ENCODE measurements at places on chromosomes 6 and 20.

- no peak for DNase-seq
Measured at GRCh38 chr6:89680150-89680549, 41.6 kb upstream of the LYRM2 start.

DNA sequence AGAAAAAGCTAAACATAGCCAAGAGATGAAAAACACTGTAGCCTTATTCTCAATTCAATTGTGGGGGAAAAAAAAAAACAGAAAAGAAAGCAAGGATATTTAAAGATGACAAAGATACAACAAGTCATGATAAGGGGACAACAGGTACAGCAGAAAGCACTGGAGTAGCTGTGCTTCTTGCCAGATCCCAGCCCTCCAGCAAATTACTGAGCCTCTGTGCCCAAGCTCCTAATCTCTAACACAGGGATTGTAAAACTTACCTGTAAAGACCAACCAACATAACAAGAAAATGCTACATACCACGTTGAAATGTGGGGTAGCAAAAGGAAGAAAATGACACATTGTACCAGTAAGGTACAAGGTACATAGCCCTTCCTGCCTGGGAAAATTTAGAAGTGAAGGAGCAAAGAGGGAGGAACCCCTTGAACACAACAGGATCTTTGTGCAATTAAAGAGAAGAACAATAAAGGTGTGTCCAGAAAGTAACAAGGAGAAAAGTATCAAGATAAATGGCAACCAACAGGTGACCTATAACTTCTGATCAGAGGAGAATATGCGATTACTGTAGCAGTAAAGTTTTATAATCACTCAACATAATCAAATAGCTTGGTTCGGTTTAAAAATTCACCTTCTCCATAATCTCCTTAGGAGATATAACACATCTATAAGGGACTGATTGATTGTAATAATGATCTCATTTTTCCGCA is 30.6 kb downstream of the PREP start:
- DNase-seq, result no peak

DNA sequence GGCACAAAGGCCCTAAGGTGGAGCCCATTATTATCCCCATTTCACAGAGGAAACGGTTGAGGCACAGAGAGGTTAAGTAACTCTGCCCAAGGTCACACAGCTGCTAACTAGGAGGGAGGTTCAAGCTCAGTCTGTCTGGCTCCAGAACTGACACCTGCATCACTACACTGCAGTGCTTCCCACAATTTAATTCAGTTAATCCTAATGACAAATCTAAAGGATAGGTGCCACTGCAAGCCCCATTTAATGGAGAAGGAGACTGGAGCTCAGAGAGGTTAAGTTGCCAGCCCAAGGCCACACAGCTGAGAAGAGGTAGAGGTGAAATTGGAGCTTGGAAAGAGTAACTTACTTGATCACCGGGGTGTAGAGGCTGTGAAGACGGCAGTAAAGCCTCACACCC is 148.8 kb downstream of the PREX1 start:
- DNase-seq, result no peak

DNA sequence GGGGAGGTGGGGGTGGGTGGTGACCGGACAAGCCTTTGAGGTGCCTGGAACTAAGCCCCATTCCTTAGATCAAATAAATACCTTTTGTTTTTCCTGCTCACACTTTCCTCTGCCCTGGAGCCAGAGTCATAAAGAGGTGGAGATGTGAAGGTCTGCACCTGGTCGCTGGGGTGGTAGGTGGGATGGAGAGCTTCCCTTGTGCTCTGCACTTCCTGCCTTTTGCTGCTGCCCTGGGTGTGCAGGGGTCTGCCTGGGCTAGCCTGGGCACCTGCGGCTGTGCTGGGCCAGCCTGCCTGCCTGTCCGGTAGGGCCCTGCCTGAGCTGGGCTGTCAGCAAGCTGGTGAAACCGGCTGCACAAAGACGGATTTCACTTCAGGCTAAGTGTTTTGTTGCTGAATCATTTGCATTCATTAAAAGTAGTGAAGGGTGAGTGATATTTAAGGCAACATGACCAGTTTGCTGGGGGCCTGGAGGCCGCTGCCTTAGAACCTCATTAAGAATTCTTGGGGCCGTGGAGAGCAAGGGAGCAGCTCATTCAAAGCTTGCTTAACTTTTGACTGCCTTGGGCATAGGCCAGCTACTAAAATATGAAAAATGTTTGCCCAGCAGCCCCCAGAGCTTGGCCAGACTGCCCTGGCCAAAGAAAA is 20.5 kb downstream of the PTK7 start:
- no peak for DNase-seq

GRCh38 chr6:3751077-3751729 is at the start of gene PXDC1:
TSS of gene PXDC1 (minus strand) at chr6:3751713. CDS start at chr6:3751531, 182 bp downstream.
- peak; percentile 30 for DNase-seq

DNA sequence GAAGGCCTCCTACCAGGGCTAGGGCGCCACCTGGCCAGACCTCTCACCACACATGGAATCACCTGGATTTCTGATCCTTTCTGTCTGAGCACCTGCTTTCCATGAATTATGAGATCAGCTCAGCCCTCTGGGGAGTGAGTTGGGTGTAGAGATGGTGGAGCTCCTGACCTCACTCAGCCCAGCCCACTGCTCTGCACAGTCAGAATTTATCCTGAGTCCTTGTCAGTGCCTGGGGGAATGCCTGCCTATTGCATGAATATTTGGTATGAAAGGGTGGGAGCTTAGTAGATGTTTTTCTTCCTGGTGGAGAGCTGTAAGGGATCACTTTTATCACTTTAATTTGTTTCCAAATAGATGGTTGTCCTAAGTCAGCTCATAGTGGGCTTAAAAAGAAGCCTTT is 47.5 kb downstream of the DTD1 start:
- no peak for DNase-seq

GRCh38 chr6:110815015-110815410 is 256 bp downstream of the CDK19 start:
- no peak for DNase-seq

- no peak for DNase-seq
Measured at GRCh38 chr6:69284176-69284730, 512.6 kb downstream of the LMBRD1 start.

- DNase-seq, result no peak
Measured at GRCh38 chr6:11616200-11616611, 78.7 kb downstream of the TMEM170B start.

All from HEK293T (cell line).